ENCODE measurements at places on chromosomes 13 and 19. TPM values are rescaled to one million over a fixed set of nuclear protein-coding genes. Genes with fewer than 3 reads are reported as not detected.

DNA sequence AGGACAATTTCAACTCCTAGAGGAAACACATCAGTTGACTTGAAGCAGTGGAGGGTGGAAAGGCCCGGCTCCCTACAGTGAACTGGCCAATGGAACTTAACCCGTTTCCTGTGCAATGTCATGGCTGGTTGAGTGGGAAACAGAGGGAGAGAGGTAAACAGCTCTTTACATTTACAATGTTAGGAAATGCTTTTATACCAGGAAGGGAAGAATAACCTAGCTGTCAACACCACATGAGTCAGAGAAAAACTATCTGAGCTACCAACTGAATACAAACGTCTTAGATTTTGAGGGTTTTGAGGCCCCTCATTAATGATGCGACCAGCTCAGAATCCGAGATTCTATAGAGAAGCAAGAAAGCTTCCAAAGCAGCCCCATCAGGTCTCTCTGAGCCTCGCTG is 36.7 kb downstream of the CARD8 start:
- DNase-seq, result no peak

GRCh38 chr19:33811246-33811645 is 14.6 kb downstream of the KCTD15 start:
- DNase-seq, result no peak

KASH5 gene
- not detected for total RNA-seq

DNA sequence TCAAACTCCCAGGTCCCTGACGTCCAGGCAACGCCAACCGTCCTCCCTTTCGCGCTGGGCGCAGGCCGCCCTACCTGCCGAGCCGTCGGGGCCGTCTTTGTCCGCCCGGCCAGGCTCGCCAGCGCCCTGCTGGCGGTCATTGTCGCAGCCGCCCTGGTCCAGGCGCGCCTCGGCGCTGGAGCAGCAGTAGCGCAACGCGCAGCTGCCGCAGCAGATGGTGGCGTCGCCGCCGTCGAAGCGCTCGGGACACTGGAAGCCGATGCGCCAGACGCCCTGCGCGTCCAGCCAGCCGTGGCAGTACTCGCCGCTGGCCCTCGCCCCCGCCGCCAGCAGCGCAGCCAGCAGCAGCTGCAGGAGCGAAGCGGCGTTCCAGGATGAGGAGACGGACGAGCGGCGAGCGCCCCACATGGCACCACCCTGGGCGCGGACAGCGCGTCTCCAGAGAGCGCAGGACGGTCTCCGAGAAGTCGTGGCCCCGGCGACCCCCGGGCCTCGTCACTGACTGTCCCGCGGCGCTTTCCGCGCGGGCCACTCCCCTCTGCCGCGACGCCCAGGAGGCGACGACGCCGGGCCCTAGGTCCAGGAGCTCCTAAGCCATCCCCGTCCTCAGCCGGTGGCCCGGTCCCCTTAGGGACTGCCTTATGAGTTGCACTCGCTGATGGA is 1.1 kb downstream of the SHISA2 start:
- no peak for DNase-seq

HSD17B14 gene
- 6.6 TPM for total RNA-seq

DNA sequence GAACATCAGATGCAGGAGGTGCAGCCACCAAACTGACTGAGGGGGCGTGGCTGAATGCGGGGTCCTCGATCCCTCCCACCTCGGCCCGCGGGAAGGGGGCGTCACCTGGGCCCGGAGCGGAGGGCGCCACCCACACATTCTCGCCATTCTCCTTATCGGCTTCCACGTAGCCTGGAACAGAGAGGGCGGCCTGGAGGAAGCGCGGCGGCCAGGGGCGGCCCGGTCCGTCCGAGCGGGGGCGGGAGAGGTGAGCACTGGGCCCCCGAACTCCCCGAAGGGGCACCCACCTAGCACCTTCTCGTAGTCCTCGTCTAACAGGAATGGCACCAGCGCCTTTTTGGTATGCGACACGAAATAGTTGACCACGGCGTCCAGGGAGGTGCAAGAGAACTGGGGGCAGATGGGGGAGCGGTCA is 11.8 kb downstream of the STAP2 start:
- no peak for DNase-seq

- no peak for DNase-seq
Observed at GRCh38 chr19:7595466-7596133, at the start of gene CAMSAP3. CAMSAP3 (plus strand) TSS chr19:7595863; CDS start chr19:7596003, 140 bp downstream.

DNA sequence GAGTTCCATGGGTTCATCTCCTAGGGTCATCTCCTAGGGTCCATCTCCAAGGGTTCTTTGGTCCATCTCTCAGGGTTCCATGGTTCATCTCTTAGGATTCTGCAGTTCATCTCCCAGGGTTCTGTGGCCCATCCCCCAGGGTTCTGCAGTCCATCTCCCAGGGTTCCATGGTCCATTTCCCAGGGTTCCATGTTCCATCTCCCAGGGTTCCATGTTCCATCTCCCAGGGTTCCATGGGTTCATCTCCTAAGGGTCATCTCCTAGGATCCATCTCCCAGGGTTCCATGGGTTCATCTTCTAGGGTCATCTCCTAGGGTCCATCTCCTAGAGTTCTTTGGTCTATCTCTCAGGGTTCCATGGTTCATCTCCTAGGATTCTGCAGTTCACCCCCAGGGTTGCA is 4.9 kb downstream of the TMEM59L start:
- no peak for DNase-seq

SULT2A1 gene
- not detected for total RNA-seq

Measured in lower leg skin (tissue), 4 donors.